LHCN-M2 (cell line): ENCODE measurements at places on chromosomes 1 and 21. TPM values are rescaled to one million over a fixed set of nuclear protein-coding genes. Genes with fewer than 3 reads are reported as not detected.
A peak's percentile ranks its signal among the peaks of the same experiment; 100 is the strongest.

DNA sequence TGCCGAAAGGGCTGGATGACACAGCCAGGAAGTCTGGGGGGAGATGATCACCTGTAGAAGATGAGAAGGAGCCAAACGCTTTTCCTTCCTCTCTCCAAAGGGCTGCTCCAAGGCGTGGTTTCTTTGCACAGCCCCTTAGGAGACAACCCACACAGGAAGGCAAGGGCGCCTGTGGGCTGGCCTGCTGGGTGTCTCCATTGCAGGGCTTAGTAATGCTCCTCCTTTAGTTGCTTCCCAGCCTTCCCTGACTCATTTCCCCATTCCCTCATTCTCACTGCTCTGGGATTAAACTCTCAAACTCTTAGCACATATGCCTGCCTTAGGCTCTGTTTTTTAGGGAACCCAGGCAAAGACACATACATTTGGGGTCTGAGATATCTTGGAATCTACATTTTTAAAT, 1.7 kb upstream of the CLCA1 start:
- DNase-seq = peak; percentile 5

- peak; percentile 32 for DNase-seq
Observed at GRCh38 chr1:109248797-109249629, at the start of gene CELSR2. TSS of gene CELSR2 (plus strand) at chr1:109249539. CDS start at chr1:109250080, 541 bp downstream.

MSH4 gene
- not detected in 2 replicates for total RNA-seq

DNA sequence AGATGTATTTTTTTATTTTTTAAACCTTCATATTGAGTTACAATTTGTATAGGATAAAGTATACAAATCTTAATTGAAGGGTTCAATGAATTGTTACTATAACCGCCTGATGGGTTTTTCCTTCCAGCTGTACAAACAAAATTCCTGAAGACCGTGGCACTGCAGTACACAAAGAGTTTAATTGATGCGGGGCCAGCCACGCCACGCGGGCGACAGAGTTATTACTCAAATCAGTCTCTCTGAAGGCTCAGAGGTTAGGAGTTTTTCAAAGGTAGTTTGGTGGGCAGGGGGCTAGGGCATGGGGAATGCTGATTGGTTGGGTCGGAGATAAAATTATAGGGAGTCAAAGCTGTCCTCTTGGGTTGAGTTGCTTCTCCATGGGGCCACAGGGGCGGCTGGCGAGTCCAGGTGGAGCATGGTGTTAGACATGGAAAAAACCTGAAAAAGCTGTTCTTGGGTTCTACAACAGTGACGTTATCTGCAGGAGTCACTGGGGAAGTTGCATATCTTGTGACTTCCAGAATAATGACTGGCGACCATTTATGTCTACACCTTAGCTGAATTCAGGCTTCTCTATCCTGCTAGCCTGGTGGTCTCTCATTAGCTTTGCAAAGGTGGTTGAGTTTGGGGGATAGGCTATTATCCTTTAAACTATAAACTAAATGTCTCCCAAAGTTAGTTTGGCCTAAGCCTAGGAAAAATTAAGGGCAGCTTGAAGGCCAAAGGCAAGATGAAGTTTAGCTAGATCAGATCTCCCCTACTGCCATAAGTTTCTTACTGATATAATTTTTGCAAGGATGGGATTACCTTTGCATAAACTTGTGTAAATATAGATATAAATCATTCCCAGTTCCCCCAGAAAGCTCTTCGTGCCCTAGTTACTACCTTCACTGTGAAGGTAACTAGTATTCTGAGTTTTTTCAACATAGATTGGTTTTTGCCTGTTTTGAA, 13.0 kb upstream of the TMEM9 start:
- no peak for DNase-seq

DNA sequence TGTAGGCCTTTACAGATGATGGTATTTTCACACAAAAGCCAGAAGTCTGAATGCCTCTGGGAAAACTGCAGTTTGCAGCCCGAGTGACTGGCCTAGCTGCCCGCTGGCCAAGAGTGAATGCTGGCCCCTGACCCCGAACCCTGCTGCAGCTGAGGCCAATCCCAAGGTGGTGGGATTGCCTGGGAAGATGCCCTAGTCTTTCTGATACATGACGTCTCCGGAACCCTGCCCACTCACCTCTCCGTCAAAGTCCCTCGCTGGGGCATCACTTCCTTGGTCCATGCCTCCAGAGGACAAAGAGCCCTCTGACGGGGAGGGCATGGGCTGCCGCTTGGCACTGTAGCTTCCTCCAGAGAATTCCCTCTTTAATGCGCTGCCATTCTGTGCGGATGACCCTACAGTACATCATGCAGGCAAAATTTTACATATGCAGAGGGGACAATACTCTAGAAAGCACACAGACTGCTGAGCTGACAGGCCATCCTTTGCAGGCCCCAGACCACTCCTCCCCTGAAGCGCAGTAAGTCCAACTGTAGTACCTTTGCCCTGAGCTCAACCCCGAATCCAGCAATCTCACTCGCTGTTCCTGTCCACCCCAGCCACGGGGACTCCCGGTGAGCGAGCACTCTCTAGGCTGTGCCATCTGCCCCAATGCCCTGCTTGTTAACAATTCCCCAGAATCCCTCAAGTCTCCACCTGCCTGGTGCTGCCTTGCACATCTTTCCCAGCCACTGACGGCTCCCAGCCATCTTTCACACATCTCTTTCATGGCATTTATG, 54.7 kb downstream of the COQ8A start:
- no peak for DNase-seq

- DNase-seq = no peak
Observed at GRCh38 chr1:67743072-67743725, 58.2 kb downstream of the GADD45A start.

FOXO6 gene
- 0.19 and 0.23 TPM in 2 replicates for total RNA-seq

DNA sequence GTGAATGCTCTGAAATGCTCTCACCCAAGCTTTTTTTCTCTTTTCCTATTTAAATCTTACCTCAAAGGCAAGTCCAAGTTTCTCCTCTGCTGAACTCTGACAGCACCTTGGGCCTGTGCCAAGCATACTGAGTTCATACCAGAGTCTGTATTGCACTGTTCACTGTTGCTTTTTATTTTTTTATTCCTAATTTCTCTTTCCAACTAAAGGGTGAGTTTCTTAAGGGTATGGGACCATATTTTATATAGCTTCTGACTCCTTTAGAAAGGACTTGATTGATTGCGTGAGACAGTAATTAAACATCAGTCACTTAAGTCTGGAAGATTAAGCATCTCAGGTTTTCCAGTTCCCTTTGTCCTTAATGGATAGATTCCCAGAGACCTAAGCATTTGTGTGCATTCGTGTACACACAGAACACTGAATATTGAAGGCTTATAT, 69.9 kb downstream of the CACHD1 start:
- no peak for DNase-seq

DNA sequence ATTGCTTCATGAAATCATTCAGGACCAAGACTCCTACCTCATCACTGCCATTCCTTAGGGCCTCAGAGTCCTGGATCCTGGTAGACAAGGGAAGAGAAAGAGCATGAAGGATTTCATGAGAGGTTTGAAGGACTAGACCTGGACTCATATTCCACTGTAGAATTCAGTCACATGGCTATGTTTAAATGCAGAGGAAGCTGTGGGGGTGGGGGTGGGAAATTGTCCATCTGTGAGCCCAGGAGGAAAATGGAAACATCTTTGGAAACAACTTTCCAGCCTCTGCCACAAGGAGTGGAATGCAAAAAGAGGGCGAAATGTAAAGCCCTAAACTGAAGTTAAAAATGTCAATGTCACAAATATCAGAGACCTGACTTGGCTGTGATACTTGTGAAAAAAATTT, 73.0 kb downstream of the BRINP2 start:
- no peak for DNase-seq

DNA sequence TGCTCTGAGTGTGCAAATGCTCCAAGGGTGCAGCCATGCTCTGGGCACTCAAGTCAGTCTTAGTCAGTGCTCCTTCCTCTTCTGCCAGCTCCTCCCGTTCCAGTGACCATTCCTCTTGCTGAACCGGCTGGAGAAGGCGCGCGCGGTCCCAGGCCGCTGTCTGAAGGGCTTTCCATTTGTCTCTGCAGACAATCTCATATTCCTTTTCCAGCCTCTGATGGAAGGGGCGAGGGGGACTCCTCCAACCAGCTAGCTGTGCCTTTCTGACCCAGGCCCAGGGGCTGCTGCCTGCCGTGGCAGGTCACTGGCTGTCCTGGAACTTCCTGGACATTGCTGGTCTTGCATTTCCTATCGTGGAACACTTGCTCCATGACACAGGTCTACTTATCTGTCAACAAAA, 67.5 kb downstream of the RIPK4 start:
- DNase-seq = no peak

DNA sequence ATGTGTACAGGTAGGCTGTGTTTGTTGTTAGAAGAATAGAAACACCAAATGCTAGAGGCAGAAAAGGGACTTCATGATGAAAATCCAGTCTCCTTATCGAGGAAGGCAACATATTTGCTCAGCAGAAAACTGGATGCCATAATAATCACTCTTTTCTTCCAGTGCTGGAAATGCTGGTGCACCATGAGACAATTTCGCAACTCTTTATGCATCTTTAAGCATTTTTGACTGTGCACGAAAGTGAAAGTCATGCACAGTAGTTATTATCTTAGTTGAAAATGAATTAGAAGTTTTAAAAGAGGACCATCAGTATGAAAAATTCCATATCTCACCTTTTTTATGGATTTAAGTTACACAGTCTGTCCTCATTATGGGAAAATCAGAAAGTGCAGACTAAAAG, 29.1 kb downstream of the SMYD2 start:
- no peak for DNase-seq
